RPMI7951 (cell line): ENCODE measurements at places on chromosomes 2 and 18.
A peak's percentile ranks its signal among the peaks of the same experiment; 100 is the strongest.

- no peak for DNase-seq
Observed at GRCh38 chr2:146189541-146189940, 1655.3 kb upstream of the ACVR2A start.

GRCh38 chr2:169670215-169670651 lies 24.0 kb downstream of the CFAP210 start:
- peak; percentile 26 for DNase-seq

- DNase-seq = peak; percentile 54
Observed at GRCh38 chr2:30225131-30225762, 6.1 kb upstream of the LBH start.

- peak; percentile 5 for DNase-seq
Observed at GRCh38 chr2:153871231-153872221, at the start of gene GALNT13. Gene GALNT13, plus strand, starts transcription at chr2:153871922.

DNA sequence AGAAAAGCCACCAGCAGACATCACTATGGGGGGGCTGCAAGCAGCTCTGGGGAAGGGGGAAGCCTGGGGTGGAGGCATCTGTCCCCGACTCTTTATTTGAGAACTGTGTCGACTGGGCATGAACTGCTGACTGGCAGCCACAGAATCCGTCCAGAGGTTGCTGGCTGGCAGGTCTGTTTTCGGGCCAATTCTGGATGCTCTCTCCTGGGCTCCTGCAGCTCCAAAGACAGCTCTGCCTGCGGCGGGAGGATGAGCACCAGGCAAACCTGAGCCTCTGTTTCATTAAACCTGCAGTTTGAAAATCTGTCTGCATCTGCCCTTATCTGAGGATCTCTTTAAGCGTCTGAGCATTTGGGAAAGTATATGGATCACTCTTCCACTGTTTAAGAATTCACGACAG lies 34.4 kb upstream of the RPL31 start:
- DNase-seq = no peak

GRCh38 chr2:159562248-159562647 lies 54.1 kb downstream of the BAZ2B start:
- DNase-seq = no peak

GRCh38 chr2:84458551-84459017 lies 496 bp downstream of the SUCLG1 start:
- no peak for DNase-seq
